NCI-H1092 (cell line): ENCODE measurements at places on chromosomes 2 and 18.

GRCh38 chr2:2655453-2656114, 324.5 kb upstream of the MYT1L start:
- no peak for DNase-seq

DNA sequence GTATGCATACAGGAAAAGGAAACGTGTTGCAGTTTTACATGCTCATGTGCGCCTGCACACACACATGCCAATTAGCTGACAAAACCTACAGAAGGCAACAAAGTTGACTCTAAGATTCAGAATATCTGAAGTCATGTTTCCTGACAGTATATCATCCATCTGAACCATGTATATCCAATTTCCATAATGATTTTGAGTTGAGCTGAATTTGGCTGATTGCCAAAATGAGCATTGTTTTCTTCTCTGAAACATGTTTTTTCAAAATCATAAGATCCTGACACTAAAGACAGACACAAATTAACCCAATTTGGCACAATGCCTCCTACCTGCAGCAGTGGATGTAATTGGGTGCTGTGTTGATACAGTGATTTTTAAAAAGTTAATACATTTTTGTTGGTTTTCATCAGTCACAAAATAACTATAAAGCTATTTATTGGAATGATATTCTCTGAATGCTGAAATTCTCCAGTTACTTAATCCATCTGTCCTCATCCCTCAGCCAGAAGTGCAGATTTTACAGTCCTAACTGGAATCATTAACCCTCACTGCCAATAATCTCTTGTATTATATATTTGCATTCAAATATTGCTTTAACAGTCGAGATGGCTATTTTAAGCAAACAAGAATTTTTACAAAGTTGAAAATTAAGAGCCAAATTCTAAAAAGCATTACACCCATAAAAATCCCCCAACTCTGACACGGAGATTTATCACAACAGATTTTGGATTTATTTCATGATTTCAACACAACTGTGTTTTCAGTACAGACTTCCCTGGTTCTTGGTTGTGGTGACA, 161.7 kb upstream of the LMAN1 start:
- no peak for DNase-seq

GRCh38 chr18:22670914-22671313, 253.2 kb upstream of the CTAGE1 start:
- DNase-seq, result no peak

GRCh38 chr2:128269990-128270671, 48.5 kb downstream of the HS6ST1 start:
- no peak for DNase-seq

- no peak for DNase-seq
Measured at GRCh38 chr2:240161087-240161750, 20.8 kb upstream of the OTOS start.

DNA sequence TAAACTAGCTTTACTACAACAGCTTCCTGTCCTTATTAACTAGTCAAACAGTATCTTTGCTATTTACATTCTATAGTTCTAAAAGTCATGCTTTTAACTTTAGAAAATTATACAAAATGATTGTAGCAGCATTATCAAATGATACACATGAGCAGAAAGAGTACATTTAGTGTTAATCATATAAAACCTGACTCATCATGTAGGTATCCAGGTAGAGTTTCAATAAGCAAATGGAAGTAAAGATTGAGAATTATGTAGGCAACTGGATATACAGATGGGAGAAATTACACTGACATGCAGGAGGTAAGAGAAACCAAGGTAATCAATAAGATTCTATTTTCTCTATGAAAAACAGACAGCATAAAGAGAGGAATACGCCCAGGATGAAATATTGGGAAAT, 33.8 kb downstream of the TRIP12 start:
- DNase-seq, result no peak

DNA sequence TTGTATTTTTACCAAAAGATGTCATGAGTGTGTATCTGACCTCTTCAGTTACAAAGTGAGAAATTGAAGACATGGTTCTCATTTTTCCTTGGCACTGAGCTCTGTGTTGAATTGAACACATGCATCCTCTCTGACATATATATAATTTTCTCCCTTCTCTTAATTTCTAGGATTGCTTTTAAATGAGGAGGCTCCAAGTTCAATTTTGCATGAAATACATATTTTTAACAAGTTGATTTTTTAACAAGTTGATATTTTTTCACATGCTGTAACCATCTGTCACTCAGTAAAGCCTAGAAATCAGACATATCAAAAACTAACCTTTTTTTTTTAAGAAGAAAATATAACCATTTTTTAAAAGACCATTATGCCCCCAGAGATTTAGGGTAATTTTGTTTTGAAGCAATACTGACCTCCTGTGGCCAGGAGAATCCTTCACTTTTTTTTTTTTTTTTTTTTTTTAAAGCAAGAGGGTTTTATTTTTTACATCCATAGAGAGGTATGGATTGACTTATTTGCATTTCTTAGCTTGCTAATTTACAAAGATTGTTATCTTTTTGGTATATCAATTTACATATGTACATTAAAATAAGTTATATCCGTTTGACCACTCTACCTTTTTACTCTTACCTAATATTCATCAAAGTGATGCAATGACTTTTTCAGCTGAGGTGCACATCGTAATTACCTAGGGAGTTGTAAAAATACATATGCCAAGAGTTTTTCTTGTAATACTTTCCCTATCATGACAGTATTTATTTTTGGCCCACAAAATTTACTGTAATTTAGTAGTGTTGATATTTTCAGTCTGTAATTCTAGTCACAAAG, 161.8 kb downstream of the SOCS6 start:
- no peak for DNase-seq

DNA sequence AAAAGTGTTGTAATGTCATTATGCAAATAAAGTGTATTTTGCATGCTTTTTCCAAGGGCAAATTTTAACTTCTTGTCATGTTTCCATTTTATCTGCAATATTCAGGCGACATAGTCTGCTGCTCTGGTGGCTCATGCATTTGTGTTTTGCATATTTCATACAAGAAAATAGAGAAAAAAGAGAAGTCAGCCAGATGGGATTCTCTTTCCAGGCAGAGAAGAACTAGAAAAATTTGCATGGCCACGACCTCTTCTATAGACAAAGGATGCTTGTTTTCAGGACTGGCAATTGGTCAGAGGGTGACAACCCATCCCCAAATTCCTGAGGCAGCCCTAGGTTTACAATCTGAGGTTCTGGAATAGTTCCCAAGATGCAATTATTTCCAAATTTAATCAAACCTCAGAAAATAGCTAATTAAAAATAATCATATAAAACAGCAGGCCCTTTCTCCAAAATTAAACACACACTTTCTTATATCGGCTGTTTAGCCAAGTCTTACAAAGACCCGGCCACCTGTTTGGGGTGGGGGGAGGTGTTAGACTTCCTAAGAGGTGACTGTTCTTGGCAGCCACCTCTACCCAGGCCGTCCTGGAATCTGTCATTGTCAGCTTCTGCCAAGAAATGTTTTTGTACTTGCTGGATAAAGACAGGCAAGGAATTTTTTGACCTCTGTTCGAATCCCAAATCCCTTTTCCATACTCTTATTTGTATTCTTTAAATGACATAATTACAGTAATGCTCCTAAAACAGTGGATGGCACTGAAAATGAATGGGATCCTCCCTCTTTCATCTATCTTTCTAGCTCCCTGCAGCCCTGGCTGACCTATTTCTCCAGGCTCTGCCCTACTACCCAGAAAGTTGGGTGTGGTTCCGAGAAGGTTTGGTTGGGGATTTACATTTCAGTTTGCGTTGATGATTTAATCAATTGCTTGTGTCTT, 20.8 kb upstream of the SOS1 start:
- DNase-seq, result no peak

- DNase-seq, result no peak
Measured at GRCh38 chr2:150379166-150379565, 108.3 kb downstream of the RND3 start.

DNA sequence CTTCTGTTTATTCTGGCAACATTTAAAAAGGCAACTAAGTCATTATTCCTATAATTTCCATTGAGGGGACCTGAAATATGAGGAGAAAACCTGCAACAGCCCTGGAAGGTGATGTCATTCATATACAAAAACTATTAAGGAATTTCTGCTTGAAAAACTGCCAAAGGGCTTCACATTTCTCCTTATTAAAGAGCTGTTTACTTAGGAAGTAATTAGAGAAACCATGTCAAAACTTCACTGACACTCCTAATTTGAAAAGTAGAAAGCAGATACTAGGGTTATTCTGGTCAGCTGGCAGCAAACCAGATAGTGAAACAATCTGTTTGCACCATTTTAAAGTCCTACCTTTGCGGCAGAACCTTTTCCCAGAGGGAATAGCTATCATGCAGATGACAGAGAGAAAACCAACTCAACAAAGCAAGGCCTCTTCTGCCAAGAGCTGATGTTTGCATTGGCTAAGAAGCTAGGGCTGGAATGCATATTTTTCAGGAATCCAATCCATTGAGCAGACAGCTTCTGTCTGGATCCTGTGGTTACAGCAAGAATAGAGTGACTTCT, 592.2 kb upstream of the SYT4 start:
- peak; percentile 43 for DNase-seq

DNA sequence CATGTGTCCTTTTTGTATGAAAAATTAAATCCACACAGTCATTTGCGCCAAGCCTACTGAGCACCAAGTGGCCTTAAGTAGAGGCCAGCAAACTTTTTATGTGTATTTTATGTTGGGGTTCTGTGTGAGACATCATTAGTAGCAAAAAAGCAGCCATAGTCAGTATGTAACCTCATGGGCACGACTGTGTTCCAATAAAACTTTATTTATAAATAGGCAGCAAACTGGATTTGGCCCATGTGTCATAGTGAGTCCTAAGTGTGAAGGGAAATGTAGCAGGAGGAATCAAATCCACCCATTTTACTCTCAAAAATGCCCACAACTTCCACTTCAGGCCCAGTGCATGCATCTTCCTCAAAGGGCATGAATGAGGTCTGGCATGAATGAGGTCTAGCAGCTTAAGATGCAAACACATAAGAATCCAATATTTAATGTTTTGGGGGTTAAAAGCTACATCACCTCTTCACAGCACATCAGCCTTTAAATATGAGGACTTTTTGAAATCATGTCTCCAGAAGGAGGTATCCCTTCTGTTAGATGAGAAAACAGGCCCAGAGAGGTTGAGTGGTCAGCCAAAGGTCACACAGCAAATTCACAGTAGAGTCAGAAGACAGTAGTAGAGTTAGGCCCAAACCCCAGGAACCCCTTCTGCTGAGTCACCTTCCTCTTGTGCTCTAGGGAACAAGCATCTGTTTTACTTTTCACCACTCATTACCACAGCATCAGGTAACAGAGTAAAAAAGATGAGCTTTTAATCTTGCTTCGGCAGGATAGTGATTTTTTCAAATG, 45.6 kb downstream of the MREG start:
- no peak for DNase-seq

DNA sequence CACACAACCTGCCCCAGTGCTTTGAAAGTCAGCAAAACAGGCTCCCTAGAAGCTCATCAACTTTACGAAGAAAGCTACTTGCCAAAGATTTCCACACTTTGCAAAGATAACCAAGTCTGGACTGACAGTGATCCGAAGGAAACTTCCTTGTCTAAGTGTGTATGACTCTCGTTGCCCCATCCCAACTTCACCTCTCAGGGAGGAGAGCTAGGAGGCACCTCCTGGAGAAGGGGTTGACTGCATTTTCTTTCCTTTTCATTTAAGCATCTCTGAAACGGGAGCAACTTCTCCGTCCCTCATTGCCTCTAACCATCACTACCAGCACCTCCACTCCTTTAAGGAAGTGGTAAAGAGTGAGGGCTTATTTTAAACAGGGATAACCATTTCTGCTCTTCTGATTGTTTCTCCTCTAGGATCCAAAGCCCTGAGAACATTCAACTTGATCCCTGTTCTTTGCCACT, 7.0 kb downstream of the ZEB2 start:
- DNase-seq, result no peak

GRCh38 chr2:152796941-152797340, 78.5 kb downstream of the ARL6IP6 start:
- DNase-seq, result no peak

DNA sequence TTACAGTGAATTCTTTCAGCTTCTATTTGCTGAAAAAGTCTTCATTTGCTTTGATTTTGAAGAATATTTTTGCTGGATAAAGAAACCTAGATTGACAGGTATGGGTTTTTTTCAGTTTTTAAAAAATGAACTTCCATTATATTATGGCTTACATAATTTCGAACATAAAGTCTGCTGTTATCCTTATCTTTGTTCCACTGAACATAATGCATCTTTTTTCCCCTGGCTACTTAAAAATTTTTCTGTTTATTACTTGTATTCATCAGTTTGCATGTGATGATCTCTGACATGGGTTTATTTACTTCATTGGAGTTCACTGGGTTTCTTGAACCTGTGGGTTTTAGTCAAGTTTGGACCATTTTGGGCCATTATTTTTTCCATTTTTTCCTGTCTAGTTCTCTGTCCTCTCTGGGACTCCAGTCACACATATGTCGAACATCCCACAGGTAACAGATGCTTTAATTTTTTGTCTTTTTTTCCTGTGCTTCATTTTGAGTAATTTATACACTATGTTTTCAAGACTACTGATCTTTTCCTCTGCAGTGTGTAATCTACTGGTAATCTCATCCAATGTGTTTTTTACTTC, 33.1 kb downstream of the SEC11C start:
- DNase-seq, result no peak

- DNase-seq, result no peak
Measured at GRCh38 chr18:49655266-49656072, 93.6 kb downstream of the LIPG start.

DNA sequence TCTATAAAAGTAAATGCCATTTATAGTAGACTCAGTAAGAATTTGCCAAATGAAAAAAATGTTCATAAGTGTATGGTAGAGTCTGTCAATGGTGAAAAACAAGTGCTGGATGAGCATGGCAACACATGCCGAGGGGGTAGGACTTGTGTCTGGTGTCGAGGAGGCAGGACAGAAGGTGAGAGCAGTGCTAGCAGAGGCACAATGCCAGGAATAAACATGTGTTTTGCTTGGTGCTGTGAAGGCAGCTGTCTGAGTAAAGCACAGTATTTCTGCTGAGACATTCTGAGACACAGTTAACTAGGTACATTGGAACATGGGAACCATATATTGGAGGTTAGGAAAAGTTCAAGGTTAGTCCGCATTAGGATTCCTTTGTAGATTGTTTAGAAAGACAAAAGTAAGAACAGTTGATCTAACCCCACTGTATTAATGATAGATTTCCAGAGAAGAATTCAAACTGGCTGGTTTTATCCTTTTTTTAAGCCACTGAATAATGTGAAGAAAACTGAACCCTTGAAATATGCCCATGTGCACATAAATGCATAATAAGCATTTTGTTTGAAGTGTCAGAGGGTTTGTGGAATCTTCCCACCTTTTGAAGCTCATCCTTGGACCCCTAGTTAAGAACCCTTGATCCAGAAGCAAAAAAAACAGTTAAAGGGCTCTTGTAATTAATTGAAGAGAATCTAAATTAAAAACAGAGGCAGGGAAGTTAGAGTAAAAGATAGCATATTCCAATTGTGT, 7.1 kb downstream of the RBM45 start:
- DNase-seq, result no peak
